ENCODE measurements at places on chromosomes 5 and 9.

- H3K4me1 ChIP-seq, result peaks cover 16% of the 10 kb centered on the region
- H3K27ac ChIP-seq, result no peak overlapping the region
- no peaks in the 10 kb centered on the region for H3K27me3 ChIP-seq
- no peak for DNase-seq
- no peak overlapping the region for H3K4me3 ChIP-seq
Measured at GRCh38 chr9:78115073-78115472, 83.5 kb upstream of the GNAQ start.

- no peak for DNase-seq
- no peaks in the 10 kb centered on the region for H3K4me1 ChIP-seq
- no peaks in the 10 kb centered on the region for H3K27me3 ChIP-seq
Measured at GRCh38 chr9:84218322-84218721, 122.2 kb downstream of the SLC28A3 start.

DNA sequence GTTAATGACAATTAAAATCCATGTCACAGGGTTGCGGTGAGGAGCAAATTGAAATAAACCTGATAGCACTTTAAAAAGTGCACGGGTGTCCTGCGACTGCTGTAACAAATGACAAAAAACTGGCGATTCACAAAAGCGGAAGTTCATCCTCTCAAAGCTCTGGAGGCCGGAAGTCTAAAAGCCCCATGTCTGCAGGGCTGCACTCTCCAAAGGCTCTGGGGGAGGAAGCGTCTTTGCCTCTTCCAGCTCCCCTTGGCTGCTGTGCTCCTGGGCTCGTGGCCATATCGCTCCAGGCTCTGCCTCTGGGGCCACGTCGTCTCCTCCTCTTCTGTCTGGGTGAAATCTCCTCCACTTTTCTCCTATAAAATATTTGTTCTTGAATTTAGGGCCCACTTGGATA is 273.9 kb upstream of the IRX2 start:
- no peaks in the 10 kb centered on the region for H3K27me3 ChIP-seq
- no peak for DNase-seq
- no peaks in the 10 kb centered on the region for H3K4me1 ChIP-seq

DNA sequence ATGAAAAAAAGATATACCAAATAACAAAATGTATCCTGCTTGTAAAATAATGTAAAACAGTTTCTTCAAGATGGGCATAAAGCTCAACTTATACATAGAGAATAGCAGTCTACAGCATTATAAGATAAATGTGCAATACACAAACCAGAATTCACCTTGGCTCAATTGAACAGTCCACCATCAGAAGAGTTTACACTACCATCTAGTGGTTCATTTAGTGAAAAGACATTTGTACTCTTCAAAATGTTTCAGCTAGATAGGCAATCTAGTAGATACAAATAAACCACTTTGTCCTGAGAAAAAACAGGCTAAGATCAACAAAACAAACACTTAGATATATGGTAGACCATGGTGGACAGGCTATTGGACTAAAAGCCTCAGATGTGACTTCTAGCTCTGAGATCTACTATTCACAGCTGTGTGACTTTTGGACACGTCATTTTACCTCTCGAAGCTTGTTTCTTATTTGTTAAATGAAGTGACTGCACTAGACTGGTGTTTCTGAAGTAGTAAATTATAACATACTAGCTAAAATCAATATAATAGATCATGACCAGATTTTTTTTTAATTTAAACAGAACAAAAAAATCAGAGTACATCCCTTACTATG is 22.1 kb upstream of the TPD52L3 start:
- no peak for DNase-seq
- H3K27ac ChIP-seq, result no peak overlapping the region
- H3K4me3 ChIP-seq, result no peak overlapping the region
- no peaks in the 10 kb centered on the region for H3K36me3 ChIP-seq
- H3K4me1 ChIP-seq, result no peaks in the 10 kb centered on the region

- no peaks in the 10 kb centered on the region for H3K4me1 ChIP-seq
- H3K36me3 ChIP-seq, result no peaks in the 10 kb centered on the region
- no peaks in the 10 kb centered on the region for H3K27me3 ChIP-seq
- no peak overlapping the region for H3K4me3 ChIP-seq
Measured at GRCh38 chr5:129345213-129345924, 114.7 kb upstream of the ADAMTS19 start.

DNA sequence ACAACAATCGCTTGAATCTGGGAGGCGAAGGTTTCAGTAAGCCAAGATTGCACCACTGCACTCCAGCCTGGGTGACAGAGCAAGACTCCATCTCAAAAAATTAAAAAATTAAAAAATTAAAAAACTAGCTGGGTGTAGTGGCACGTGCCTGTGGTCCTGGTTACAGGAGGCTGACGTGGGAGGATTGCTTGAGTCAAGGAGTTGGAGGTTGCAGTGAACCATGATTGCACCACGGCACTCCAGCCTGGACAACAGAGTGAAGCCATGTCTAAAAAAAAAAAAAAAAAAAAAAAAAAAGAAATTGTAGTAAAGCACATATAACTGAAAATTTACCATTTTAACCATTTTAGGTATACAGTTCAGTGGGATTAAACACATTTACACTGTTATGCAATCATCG is 13.1 kb upstream of the CCIN start:
- no peaks in the 10 kb centered on the region for H3K27me3 ChIP-seq
- no peak for DNase-seq
- peaks cover 25% of the 10 kb centered on the region for H3K4me1 ChIP-seq
- no peak overlapping the region for H3K4me3 ChIP-seq
- no peak overlapping the region for H3K27ac ChIP-seq

- no peak overlapping the region for H3K27ac ChIP-seq
- H3K4me3 ChIP-seq, result no peak overlapping the region
- no peak for DNase-seq
- H3K4me1 ChIP-seq, result no peaks in the 10 kb centered on the region
Measured at GRCh38 chr9:110072597-110073355, 135.2 kb downstream of the C9orf152 start.

Data from T-cell (primary cell).